Type B pancreatic cell (in vitro differentiated cells): ENCODE measurements at places on chromosomes 2 and 18. TPM values are rescaled to one million over a fixed set of nuclear protein-coding genes. Genes with fewer than 3 reads are reported as not detected.

- H3K27me3 ChIP-seq = peaks cover 46% of the 10 kb centered on the region
- no peaks in the 10 kb centered on the region for H3K36me3 ChIP-seq
- no peak overlapping the region for H3K4me3 ChIP-seq
- DNase-seq = no peak
- H3K27ac ChIP-seq = no peak overlapping the region
Measured at GRCh38 chr2:120421830-120422175, 75.9 kb downstream of the INHBB start.

DNA sequence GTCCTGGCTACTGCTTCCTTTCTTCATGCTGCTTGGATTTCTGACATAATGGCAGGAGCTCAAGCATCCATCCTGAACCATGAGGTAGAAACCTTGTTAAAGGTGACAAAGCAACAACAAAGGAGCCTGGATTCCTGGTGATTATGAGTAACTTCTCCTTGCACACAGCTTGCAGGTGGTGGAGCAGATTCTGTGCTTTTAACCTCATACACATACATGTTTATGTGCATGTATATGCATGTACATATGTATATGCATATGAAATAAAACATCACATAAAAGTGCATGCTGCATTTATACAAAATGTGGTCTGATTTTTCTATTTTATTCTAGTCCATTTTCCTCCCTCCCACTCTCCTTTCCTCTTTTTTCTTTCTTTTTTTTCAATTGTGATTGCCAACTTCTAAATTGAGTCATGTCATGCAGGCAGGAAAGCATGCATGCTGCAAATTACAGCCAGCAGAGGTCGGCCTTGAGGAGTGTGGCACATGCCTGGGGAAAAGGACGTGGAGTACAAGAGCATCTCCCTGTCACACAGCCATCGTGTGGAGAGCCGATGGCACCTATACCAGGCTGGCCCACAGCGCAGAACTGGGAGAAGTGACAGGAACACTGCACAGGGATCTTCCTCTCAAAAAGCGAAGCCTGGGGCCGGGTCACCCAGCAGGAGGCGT, 17.9 kb downstream of the LCT start:
- no peak overlapping the region for H3K4me3 ChIP-seq
- peaks cover 7% of the 10 kb centered on the region for H3K36me3 ChIP-seq
- peaks cover 3% of the 10 kb centered on the region for H3K27me3 ChIP-seq
- H3K4me1 ChIP-seq = no peaks in the 10 kb centered on the region
- no peak for DNase-seq
- H3K27ac ChIP-seq = no peak overlapping the region

The TMEM17 gene
- total RNA-seq = 1.9 and 4.2 TPM in 2 replicates

The UGT1A1 gene
- 0.21 and 0.77 TPM in 2 replicates for total RNA-seq

The EVX2 gene
- 0.10 TPM in 1 of 2 replicates, not detected in the other for total RNA-seq
